ENCODE measurements at places on chromosomes 7 and 10.

DNA sequence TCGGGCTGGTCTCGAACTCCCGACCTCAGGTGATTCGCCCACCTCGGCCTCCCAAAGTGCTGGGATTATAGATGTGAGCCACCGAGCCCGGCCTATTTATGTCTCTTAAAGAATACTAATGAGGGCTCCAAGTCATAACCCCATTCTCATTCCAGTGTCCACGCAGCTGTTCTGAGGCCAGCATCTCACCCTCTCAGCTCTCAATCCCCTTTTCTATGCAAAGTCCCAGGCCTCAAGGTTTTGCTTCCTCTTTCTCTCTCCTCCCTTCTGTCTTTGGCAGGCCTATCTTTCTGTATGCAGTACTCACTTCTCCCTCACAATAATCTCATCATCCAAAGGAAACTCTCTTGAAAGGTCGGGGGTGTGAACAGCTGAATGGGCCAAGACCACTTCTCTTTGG lies 28.0 kb upstream of the VSIR start:
- DNase-seq: no peak

DNA sequence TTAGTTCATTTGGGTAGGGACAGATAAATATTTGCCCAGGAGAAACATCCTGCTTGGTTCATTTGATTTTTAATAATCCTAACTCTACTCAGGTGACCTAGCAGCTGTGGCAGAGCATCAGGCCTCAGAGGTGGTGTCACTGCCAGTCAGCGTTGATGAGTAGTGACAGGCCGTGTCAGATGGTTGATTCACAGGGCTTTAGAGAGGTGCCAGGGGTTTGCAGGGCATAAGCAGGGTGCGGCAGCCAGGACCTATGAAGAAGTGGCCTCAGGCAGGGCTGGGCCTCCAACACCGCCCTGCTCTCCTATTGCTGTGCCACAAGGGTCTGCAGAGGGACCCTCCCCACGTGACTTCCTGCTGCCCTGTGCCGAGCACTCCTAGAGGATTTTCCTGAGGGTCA lies 128.1 kb downstream of the HECW1 start:
- no peak for DNase-seq

DNA sequence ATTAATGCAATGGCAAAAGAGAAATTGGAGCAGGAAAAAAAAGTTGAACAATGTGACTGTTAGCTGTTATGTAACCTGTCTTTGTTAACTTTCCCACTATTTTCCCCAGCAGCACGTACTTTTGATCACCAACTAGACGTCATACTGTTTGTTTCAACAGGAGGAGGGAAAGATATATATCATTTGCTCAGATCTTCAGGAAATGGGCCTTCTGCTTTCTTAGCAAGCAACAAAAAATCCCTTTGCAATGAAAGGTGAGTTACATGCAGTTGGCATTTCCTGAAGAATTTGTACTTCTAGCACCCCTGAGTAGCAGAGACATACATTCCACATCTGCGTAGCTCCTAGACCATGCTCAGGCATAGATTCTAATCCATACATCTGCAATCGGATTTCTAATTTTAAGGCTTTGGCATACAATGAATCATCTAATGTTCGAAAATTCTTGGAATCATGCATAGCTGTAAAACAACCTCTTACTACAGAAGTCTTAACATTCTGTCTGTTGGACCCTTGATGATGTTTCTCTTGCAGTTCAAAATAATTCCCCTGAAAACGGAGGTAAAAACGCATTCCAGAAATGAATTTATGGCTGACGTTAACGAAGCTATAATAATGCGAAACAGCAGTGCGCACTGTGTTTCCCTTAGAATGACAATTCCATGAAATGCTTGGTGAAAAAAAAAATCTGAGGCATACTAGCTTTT lies 286.9 kb upstream of the MGMT start:
- no peak for DNase-seq

DNA sequence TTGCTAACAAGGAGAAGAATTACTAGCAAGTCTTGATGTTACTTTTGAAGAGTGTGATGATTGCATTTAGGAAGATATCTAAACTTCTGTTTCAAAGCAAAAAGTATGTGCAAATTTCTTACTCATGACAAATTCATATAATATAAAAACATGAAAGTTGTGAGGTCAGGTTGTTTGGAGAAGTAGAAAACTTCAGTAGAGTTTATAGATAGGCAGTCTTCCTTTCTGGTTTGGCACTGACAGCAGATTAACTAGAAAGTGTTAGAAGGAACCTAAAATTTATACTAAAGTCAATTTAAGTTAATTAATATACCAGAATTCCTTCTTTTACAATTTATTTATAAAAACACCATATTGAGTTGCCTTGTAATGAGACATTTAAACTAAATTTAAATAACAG lies 16.9 kb downstream of the PTEN start:
- no peak for DNase-seq

DNA sequence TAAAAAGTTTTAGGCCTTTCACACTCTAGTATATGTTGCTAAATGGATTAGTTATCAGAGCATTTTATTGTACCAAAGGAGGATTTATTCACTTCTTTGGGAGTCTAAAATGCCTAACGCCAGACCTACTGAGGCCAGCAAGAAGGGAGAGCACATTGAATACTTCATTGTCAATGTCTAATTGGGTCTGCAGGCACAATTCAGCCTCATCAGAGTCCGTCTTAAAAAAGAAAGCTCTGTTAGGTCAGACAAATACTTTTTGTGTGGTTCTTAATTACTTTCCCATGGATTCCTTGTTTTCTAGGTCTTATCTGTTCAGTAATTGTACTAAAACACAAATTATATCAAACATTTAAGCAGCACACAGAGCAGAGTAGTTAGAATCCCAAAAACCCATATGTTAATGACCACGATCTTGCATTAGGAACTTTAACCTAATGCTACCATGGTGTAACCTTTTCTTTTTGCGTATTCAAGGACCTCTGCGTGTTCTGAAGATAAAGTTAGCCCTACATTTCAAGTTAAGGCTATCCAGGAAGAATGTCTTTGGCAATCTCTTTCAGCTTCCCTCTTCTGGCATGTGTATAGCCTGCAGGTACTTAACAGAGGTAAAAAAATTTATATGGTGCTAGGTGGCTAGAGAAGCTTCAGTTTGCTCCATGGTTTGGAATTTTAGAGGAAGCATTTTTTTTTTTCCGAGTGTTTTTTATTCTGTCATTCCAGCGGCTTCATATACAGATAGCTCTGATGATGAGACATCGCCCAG lies 45.7 kb upstream of the STRIP2 start:
- no peak for DNase-seq

DNA sequence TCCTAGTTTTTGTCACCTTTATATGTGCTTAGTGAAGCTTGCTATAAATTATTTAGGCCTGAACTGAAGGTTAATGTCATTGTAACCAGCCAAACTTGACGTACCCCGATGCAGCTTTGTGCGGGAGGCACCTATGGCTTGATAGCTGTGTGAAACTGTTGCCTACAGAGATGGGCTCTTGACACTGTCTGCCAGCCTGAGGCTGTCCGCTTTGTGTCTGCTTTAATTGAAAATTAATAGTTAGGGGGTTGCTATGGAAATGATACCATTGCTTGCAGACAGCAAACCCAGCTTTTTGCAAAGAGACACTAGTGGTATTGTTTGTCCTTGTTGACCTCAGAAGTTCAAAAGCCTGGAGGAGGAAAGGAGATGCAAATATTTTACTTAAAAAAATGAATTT lies 2.1 kb upstream of the FOXP2 start:
- DNase-seq: no peak

DNA sequence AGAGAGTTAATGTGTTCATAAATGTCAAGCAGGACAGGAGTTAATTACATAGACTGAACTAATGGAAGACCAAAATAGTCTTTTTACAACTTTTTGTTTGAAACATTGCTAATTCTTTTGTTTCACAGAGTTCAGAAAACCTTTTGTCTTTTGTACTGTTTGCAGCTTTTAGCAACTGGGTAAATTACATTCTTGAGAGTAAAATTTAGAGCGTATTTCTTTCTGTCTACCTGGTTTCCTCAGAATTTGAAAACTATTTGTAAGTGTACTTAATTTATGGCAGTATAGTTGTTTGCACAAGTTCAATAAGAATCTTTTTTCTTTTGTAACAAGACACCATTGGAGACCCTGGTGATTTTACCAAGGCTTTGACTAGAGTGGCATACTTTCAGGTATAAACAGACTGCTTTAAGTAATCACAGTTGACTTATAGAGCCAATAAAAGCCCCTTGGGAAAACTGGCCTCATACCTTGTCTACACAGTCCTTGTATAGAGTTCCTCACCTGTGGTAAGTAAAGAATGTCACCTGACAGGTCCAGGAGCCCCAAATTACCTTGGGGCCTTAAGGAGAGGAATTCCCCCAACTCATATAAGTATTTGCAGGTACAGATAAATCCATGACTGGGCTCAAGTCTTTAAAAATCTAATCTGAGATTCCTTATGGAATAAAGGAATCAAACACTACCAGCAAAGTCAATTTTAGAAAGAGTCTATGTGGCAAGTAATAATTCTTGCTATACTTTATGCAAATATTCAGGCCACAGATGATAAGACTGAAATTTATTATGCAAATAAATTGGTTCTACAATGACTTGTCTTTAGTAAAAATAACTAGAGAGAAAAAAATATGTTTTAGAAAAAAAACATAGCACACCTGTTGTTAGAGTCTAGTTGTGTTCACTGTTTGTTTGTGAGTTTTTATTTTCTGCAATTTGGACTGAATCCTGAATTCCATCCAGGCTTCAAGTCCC lies 23.6 kb upstream of the CREB3L2 start:
- DNase-seq: no peak

DNA sequence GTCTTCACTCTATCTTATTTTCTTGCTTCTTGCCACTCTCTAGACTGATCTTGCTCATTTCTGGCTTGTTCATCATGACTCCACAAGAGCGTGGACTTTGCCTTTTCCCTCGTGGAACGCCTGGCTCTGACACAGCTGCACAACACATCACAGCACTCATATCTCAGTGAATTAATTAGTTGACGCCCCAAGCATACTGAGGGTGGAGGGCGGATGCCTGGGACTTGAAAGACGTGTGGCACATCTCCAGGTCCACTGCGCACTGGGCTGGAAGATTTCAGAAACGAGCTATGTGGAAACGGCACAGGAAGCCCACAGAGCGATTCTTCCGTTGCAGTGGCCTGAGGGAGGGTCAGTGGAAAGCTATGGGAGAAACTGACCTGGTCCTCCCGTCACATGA lies 23.6 kb upstream of the PLEKHA1 start:
- no peak for DNase-seq

DNA sequence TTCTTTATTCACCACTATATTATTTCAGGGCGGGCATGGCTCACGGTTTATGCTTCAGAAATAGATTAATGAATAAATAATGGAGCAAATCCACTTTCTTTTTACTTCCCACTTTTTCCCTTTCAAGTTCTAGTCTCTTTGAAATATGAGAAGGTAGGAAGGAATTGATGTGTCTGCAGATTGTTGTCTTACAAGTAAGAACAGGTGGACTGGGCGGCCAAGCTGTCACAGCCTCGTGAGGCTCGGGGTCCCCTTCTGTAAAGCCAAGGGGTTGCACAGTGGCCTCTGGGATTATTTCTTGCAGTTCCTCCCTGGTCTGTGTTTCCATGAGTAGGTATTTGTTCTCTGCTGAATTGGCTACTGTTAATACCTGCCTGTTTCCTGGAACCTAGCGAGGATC lies 11.2 kb downstream of the VWA2 start:
- no peak for DNase-seq

- peak; percentile 42 for DNase-seq
Measured at GRCh38 chr10:21519941-21520436, 5.5 kb downstream of the SKIDA1 start.

DNA sequence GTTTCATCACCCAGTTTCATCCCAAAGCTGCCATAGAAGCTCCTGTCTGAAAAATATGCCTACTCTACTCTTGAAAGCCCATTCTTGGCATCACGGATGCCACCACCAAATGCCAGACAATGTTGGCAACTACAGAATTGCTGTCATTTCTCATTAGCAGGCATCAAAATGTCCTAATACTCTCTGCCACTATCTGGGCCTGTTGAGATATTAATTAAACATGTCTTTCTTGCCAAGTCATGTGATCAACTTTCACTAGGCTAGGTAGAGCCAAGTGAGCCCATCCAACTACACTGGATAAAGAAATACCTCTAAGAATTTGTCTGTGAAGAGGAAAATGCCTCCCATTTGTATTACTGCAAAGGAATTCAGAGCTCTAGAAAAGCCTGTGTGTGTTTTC lies 1093.3 kb upstream of the C7orf33 start:
- DNase-seq: no peak

DNA sequence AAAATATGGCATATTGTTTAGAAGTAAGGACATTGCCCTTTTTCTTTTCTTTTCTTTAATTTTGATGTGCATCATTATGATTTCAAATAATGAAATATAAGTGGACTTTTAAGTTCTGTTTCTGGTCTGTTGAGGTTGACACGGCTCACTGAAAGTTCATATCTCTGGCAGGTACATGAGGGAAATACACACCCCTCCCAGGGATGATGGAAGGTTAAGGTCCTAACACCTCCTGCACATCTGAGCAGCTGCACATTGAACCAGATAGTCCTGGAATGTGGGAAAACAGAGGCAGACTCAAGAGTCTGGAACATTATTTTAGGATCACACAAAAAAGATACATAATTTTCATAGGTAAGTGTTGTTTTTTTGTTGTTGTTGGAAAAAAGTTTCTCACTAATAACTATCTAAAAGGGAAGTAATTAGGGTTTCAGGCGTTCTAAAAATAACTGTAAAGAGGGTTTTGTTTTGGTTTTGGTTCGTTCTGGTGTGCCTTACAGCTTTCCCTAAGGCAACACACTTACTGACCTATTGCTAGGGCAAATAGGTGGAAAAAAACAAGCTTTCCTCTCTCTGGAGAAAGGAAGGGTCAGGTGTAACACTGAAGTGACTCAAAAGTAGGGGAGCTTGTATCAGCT lies 201.2 kb upstream of the PRKCQ start:
- DNase-seq: no peak

- no peak for DNase-seq
Measured at GRCh38 chr10:18278181-18278580, 138.0 kb downstream of the CACNB2 start.

DNA sequence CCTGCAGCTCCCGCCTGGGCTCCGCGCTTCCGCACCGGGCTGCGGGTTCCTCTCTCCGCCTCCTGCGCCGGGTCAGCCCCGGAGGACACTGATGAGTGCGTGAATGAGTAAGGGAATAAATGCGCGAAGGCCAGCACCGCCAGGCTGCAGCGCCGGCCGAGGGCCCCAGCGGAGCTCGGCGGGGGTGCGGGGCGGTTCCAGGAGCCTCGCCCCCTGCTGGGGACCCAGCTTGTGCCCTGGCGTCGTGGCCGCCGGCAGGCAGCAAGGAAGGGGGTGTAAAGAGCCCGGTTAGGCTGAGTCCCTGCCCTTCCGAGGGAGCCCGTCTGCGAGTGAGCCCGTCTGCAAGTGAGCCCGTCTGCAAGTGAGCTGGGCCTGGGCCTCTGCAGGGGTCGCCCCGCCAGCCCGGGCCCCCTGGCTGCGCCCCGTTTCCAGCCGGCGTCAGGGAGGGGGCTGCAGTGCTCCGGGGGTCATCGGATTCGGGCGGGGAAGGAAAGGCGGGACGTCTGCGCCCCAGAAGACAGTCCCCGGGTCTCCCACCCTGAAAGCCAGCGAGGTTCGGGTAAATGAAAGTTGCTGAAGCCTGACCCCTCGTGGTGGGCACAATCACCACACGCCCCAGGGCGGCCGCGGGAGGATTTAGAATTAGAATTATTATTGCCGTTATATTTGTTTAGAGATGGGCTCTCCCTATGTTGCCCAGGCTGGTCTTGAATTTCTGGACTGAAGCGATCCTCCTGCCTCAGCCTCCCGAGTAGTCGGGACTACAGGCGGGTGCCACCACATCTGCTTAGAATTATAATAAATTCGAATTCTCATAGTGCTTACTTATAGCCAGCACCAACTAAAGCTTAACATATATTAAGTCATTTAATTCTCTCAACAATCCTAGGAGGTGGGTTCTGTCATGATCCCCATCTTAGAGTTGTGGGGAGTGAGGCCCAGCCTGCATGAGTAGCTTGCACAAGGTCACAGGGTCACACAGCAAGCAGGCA lies 8.6 kb upstream of the CRYGN start:
- peak; percentile 81 for DNase-seq
